ENCODE measurements at places on chromosomes 11 and 22. TPM values are rescaled to one million over a fixed set of nuclear protein-coding genes. Genes with fewer than 3 reads are reported as not detected.

MIOX gene
- not detected for total RNA-seq

STARD10 gene
- 390 TPM for total RNA-seq

APOL6 gene
- 19.6 TPM for total RNA-seq

SEPTIN3 gene
- 2.2 TPM for total RNA-seq

ENDOD1 gene
- total RNA-seq: 26.6 TPM

- no peak for DNase-seq
These were observed 122.7 kb downstream of the FCHSD2 start for GRCh38 chr11:73019449-73019848.

DNA sequence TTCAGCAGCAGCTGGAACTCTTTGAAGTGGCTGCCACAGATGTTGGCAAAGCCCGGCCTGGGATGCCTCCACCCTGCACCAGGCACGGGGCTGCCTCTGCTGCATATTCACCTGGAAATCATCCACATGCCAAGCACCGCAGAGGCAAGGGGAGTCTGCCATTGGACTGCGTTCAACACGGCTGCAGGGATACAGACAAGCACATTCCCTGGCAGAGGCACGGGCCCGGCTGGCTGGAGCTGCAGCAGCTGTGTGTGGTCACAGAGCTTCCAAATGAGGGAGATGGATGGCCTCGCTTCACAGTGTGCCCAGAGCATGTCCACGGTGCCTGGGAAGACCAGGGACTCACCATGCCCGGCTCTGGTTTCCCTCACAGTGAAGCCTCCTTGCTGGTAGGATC lies 1378.9 kb downstream of the TBC1D22A start:
- DNase-seq: no peak

DNA sequence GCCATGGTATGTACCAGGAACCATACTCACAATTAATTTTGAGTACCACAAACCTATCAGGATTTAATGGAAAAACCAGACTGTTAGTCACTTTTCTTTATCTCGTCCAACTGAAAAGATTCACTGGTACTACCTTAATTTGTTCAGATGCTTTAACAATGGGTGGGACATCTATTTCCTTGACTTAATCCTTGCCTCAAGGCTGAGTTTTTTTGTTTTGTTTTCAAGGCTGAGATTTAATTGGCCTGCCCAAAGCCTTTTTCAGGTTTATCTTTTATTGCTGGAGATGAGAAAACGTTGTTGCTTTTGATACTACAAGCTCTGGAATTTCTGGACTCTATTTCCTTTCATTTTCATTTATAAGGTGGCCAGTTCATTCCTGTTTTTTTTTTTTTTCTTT lies 50.4 kb downstream of the NELL1 start:
- DNase-seq: no peak

GRCh38 chr11:120501976-120502755 lies 9.4 kb upstream of the GRIK4 start:
- DNase-seq: no peak

DNA sequence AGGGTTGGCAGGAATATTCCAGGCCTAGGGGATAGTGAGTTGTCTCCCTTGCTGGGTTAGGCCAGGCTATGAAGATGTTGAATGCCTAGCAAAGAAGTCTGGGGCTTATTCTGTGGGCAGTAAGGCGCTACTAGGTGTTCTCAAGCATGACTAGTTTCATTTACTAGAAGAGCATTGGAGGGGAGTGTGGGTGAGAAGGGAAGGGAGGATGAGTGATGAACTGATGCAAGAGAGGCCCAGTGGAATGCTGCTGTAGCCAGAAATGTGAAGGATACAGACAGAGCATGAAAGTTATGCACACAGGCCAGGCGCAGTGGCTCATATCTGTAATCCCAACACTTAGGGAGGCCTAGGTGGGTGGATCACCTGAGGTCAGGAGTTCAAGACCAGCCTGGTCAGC lies 33.5 kb downstream of the POU2F3 start:
- DNase-seq: no peak

DNA sequence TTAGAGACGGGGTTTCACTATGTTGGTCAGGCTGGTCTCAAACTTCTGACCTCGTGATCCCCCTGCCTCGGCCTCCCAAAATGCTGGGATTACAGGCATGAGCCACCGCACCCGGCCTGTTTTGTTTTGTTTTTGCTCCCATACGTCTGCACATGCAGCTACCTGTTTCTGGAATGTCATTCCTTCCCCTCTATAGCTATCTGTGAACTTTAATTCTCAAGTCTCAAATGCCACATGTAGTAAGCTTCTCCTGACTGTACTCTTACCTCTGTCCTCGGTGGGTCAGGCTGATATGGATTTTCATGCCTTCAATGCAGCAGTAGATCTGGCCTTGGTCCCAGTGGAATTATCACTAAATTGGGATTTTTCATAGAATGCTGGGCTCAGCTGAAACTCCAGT lies 12.4 kb upstream of the SWAP70 start:
- DNase-seq: no peak

GRCh38 chr22:37428649-37429586 lies 1.6 kb upstream of the ELFN2 start:
- peak; percentile 83 for DNase-seq

DNA sequence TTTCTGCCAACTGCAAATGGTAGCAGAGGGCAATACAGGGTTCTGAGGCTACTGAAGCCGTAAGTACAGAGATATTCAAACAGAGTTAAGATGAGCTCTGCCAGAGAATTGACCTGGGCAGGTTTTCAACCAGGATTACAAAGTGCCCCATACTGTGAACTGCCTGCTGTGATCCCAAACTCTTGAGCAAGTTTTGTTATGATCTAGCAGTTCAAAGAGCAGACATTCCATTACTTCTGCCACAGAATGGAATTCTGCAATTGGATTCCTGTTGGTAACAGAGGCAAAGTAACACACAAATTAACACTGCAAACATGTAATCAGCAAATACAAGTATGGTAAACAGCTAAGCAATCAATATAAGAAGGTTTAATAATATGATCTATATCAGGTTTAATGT lies 31.2 kb downstream of the ALG9 start:
- no peak for DNase-seq

DNA sequence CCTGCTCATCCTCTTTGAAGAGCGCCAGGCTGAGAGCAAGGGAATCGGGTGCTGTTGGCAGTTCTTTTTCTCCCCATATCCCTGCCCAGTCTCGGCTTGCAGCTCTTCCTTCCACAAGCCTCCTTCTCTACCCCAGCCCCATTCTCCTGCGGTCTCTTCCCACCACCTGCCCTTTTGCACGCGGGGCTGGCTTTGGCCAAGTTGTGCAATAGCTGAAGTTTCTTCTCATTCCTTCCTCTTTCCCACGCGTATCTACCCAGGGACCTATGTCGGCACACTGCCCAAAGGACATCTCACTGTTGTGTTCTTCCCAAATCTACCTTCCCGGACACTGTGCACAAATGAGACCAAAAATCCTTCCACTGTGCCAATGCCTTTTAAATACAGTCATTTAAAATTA lies 22.3 kb upstream of the HTR3A start:
- no peak for DNase-seq

- no peak for DNase-seq
These were observed 208.4 kb upstream of the TBCEL start for GRCh38 chr11:120815319-120816100.

DNA sequence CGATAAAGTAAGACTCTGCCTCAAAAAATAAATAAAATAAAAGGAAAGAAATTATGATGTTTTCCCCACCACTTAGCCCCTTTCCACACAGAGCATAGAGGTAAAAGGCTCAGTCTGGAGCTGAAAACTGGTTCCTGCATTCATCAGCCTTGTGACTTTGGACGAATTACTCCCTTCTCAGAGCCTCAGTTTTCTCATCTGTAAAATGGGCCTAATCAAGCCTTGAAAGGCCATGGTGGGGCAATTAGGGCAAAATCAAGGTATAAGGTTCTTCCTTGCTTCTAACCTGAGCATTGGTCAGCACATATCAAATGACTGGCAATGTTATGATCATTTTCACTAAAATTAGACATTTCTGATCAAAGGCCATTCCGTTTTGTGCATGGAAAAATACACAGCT lies 417.7 kb downstream of the MN1 start:
- DNase-seq: no peak

DNA sequence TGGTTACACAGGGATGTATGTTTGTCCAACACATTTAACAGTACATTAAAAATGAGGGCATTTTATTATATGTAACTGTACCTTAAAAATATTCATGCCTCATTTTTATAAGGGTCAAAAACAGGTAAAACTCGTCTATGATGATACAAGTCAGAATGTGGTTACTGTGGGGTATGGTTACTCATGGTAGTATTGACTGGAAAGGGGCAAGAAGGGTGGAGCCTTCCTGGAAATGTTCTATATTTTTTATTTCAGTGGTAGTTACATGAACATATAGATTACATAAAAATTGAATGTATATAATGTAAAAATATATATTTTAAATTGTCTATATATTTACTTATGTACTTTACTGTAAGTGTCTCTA lies 99.8 kb downstream of the STIM1 start:
- no peak for DNase-seq

- no peak for DNase-seq
These were observed 32.5 kb downstream of the MUC15 start for GRCh38 chr11:26539517-26539916.

- no peak for DNase-seq
These were observed 991.2 kb upstream of the TENM4 start for GRCh38 chr11:80432057-80432456.

DNA sequence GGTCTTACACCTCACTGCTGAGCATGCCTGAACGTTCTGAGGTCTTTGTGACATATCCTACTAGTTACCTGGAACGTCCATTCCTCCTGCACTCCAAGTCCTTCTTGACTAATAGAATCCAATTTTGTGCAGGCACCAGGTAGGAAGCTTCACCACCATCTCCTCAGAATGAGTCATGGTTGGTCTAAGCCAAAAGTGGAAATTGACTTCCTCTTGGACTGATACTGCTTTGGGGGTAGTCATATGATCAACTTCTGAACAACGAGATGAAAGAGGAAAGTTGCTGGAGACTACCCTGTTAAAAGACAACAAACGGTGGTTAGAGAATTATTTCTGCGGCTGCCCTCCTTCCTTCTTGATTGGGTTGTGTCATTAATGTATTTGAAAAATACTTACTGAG lies 374.2 kb upstream of the LARGE1 start:
- no peak for DNase-seq

DNA sequence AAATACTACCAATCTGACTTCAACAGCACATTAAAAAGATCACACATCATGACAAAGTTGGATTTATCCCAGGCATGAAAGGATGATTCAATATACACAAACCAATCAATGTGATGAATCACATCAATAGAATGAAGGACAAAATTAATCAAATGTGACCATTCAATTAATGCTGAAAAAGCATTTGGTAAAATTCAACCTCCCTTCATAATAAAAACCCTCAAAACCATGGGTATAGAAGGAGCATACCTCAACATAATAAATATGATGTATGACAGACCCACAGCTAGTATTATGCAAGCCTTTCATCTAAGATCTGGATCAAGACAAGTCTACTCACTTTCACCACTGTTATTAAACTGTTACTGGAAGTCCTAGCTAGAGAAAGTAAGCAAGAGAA lies 921.7 kb upstream of the RAG2 start:
- no peak for DNase-seq

GRCh38 chr11:10716122-10716521 lies 22.6 kb upstream of the IRAG1 start:
- no peak for DNase-seq

DNA sequence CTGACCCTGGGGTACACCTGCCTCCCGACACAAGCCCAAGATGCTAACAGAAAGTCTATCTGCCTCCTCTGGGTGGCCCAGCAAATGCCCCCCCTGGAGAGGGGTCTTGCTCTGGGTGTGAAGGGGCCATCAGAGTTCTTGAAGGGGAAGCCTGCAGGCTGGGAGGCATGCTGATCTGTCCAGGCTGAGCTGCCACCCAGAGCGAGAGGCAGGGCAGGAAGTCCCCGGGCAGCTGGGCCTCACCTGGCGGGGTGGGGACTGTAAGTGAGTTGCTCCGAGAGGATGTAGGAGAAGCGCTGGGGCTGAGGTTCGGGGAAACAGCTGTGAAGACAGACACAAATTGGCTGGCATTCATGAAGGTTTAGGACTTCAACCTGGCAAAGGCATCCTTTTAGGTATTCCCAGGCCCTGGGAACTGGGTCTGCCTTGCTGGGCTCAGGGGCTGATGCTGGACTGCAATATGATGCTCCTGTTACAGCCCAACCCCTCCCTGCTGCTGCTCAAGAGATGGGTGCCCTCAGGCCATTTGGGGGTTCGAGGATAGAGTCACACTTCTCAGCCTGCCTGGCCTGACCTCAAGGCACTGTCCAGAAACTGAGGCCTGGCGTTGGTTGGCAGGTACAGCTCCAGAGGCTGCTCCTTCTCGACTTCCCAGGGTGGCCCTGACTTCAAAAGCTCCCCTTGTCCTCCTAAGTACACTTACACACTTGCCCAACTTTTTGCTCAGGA lies 60.2 kb upstream of the LYVE1 start:
- DNase-seq: no peak

GRCh38 chr11:121553389-121553788 lies 100.6 kb upstream of the SORL1-AS1 start:
- DNase-seq: no peak

DNA sequence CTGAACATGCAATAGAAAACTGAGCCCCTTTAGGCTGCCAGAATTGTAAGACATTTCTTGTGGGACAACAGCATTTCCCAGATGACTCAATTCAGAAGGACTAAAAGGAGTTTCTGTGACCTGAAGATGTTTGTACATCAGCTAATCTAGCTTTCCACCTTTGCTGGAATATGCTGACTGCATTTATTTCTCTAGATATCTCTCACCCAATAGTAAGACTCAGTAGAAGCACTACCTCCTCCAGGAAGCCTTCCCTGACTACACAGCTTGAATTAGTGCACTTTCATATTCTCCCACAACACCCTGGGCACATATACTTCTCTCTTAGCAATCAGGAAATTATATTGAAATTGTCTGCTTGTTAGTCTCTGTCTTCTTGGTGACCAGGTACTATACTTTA lies 98.1 kb upstream of the BLID start:
- DNase-seq: no peak

GRCh38 chr11:34449013-34449412 lies 10.3 kb downstream of the CAT start:
- DNase-seq: no peak

DNA sequence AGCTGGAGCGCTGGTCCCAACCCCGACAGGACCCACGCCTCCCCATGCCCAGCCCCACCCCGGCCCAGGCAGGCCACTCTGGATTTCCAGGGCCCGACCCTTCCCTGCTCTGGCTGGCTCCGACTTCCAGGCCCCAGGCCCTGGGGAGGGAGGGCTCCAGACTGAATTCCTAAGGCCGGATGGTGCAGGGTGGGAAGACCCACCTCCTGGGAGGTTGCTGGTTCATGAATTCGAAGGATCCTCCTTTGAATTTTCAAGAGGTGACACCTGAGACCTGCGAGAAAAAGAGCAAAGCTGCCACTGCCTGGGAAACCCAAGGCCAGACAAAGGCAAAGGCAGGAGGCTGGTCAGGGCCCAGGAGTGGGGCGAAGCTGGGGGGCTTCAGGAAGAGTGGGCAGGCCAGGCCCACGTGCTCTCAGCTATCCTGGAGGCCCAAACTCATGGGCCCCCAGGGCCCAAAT lies 47.0 kb upstream of the LINC01488 start:
- no peak for DNase-seq

GRCh38 chr22:47155912-47156311 lies 393.5 kb downstream of the TBC1D22A start:
- DNase-seq: no peak

GRCh38 chr11:62033191-62034035 lies 66.0 kb upstream of the FTH1 start:
- DNase-seq: no peak
